ENCODE measurements at places on chromosomes 13 and 19.

DNA sequence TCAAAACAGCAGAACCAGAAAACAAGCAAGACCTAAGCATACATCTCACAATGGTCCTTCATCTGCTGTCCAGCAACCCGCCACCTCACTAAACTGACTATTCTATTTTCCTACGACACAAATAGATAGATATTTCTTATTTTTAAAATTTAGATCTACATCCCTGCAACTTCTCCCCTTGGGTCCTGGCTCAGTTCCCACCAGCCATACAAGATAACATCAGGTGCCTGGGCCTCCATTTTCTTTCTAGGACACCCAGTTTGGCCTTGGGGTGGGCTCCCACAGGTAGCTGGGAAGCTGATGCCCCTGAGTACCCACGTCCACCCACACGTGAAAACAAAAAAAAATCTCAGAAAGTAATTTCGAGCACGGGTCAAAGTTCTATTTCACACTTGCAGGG is 47.6 kb downstream of the TGDS start:
- no peak for DNase-seq

GRCh38 chr13:47066226-47066625 is 169.4 kb upstream of the HTR2A start:
- no peak for DNase-seq

GRCh38 chr19:35116072-35116801 is 614 bp downstream of the FXYD3 start:
- DNase-seq, result no peak

DNA sequence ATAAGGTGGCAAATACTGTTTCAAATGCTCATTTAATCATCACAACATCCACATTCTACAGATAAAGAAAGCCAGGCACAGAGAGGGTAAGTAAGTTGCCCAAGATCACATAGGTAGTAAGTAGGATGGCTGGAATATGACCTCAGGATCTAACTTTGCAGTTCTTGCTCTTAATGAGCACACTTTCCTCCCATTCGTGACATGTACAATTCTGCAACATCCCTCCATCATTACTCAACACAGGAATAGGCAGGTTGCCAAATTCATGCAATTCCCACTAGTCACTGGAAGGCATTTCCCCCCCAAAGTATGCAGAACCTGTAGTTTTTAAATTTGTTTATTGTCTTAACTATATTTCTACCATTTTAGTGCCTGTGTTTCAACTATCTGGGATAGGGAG is 109.2 kb downstream of the OLFM4 start:
- DNase-seq, result no peak

- no peak for DNase-seq
Observed at GRCh38 chr19:38210458-38210987, 13.5 kb downstream of the DPF1 start.

- DNase-seq, result no peak
Observed at GRCh38 chr13:33183431-33184111, 102.0 kb downstream of the STARD13 start.

GRCh38 chr13:77519808-77520207 is 15.7 kb upstream of the SCEL start:
- no peak for DNase-seq

DNA sequence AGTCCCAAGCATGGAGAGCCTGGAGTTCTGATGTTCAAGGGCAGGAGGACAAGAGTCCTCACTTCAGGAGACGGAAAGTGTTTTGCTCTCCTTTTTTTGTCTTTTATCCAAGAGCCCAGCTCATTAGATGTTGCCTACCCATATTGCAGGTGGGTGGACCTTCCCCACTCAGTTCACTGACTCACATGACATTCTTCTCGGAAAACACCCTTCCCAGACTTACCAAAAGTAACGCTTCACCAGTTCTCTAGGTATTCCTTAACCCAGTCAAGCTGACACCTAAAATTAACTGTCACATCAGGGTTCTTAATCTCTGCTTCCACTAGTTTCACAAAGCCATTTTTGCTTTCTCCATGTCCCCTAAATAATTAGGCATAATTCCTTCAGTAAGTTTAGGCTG is 2215.4 kb upstream of the PCDH20 start:
- no peak for DNase-seq

- no peak for DNase-seq
Observed at GRCh38 chr13:106597749-106598395, 29.9 kb upstream of the ARGLU1 start.

DNA sequence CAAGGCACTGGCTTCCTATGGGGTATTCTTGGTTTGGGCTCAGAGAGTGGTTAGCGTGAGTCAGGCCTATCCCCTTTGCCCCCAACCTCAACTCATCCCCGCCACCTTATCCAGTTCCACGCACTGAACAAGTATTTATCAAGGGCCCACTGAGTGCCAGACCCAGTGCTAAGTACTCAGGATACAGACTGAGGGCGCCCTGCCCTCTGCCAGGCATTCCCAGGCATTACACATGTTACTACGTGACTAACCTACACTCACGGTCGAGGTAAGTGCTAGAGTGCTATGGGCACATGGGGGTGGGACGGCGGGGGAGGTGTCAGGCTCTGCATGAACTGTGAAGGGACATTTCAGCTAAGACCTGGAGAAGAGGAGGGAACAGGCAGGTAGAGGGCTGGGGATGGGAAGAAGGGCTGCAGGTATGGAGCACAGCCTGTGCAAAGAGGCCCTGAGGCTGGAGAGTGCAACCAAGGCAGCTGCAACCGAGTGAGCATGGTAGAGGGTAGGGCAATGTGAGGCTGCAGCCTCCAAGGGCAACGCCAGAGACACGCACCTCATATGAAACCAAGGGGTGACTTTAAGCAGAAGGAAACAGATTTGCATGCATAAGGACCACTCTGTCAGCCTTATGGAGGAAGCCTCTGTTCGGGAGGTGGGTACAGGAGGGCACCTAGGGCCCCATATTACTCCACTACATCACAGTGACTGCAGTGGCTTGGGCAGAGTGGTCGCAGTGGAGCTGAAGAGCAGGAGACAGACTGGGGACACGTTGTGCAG is 22.5 kb downstream of the DHRS12 start:
- no peak for DNase-seq

- no peak for DNase-seq
Observed at GRCh38 chr13:40379196-40379595, 287.2 kb downstream of the FOXO1 start.

DNA sequence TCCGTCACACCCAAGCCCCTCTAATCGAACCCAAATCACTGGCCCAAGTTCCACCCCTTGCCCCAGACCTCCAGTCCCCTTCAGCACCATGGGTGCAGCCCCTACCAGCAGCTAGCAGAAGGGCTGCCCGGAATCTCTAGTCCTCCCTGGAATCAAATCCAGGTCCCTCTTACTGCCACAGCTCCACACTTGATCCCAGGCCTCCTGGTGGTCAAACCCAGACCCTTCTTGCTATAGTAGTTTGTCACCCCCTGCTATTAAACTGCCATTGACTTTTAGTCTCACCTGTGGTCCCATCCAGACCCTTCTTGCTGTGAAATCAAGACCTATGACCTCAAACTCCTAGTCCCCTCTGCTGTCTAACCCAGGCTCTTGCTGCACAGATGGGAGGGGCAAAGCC is 8.7 kb downstream of the HIPK4 start:
- no peak for DNase-seq

Data from hematopoietic multipotent progenitor cell treated with erythropoietin and hydrocortisone succinate and interleukin-3 and kit ligand, for 15 days (in vitro differentiated cells).